Lower lobe of right lung (tissue), 2 donors: ENCODE measurements at places on chromosomes 2 and 18.
A peak's percentile ranks its signal among the peaks of the same experiment; 100 is the strongest.

- DNase-seq: no peak
Observed at GRCh38 chr2:38260972-38261371, 116.1 kb downstream of the ATL2 start.

DNA sequence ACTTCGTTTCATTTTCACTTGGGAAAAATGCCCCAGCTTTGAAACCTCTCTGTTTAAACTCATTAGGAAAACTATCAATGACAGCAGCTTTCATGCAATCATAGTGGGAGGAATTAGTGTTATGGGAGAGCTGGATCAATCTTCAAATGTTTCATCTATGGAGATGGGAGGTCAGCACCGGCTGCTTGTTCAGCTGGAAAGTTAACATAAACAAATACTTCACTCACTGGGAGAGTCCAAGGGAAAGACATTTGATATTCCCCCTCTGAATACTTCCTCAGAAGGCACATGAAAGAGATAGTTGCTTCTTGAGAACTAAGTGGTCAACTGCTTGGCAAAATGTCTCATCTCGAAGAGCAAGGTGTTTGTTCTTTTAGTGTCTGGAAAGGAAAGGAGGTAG, 7.3 kb downstream of the LYPD1 start:
- DNase-seq: no peak

DNA sequence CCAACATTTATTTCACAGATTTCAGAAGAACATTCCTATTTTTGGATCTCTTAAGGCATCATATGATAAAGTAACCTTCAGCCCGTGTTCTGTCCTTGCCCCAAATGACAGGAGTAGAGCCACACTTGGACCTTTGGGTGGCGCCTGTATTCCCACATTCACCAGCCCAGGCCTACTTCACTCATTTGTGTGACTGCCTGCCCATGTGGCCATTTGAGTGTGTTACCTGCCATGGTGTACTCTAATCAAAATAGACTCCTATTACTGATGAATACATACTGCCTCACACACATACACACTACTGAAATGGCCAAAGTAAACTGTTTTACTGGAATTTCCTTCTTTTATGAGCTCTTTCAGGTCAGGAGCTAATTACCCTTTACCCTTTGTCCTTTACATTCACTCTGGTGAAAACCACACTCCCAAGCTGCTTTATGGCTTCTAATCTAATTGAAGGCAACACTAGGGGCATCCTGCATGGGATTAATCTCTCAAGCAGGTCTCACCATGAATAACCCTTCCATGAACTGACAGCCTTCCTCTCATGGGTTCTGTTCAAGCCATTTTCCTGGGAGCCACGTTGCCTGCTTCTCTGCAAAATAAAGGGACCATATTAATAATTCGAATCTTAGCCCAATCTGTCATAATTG, 271.0 kb upstream of the GALNT5 start:
- DNase-seq: no peak

DNA sequence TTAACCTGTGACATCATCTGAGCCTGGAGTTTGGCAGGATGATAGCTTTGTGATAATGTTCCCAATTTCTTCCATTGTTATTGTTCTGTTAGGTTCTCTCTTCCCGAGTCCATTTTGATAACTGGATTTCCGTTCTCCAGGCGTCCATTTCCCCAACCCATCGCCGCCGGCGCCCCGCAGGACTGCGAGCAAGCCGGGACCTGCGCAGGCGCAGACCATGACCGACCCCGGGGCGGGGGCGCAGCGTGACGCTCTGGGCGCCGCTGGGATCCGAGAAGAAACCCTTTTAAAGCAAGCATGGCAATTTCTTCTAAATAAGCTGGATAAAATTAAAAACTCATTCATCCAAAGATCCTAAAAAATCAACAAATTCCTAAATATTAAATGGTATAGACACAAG, at the start of gene SLC25A52:
SLC25A52 (minus strand) TSS at position 186 of the 400 bp plus-strand sequence. CDS start 219 bp downstream, outside the sequence.
- no peak for DNase-seq

DNA sequence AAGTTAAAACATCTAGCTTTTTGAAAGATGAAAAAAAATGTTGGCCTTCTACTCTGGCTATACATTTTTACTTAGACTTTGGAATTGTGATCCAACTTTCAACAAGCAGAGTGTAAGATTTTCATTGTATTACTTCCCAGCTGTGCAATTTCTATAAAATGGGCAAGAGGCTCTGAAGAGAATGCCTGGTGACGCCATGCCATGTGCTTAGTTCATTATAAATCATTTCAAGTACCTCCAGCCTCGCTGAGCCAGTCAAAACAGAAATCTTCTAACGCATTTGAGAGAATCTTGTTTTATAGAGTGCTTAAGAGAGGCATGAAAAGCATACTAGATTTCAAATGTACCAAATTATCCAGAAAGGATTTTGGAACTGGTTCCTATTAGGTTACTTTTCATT, 10.1 kb upstream of the STK17B start:
- DNase-seq: no peak

DNA sequence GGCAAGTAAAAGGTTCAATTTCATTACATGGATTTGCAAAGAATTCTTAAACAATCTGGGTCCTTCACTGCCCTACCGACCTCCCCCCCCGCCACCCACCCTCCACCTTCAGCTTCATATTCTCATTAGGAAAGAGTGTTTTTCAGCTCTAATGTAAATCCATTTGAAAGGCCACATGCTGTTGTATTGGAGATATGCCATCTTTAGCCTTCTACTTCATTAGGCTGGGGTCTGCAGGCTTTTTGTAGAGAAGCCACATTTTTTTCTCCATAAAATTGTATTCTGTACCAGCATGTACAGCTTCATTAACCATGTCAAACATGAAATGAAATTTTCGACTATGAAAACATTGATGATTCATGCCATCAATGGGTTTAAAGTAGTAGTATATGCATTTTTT, 42.8 kb upstream of the THUMPD2 start:
- DNase-seq: no peak

- DNase-seq: no peak
Observed at GRCh38 chr18:57035590-57035989, 111.3 kb upstream of the BOD1L2 start.

GRCh38 chr2:206011795-206012194, 74.2 kb downstream of the INO80D start:
- no peak for DNase-seq

DNA sequence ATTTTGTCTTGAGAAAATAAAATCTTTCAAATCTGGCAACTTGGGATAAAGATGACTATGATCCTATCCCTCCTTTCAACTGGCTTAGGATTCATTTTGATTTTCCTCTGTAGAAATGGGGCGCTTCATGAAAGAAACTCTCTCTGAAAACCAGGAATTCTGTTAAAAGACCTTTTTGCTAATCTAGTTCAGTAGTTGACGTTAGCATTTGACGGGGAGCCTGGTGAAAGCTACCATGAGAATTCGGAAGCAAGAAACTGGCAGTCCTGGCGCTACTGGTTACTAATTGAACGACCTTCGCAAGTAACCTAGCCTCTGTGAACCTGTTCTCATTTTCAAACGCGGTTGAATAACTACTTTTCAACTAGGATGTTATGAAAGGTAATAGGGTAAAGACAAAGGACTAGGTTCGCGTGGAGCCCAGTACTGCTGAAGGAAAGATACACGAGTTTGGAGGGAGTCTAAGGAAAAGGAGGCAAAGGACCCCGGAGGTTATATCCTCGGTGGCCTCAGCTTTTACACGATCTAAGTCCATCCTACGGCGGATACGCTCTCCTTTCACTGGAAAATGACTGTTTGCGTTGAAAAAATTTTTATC, 604 bp upstream of the STK11IP start:
- DNase-seq: no peak

DNA sequence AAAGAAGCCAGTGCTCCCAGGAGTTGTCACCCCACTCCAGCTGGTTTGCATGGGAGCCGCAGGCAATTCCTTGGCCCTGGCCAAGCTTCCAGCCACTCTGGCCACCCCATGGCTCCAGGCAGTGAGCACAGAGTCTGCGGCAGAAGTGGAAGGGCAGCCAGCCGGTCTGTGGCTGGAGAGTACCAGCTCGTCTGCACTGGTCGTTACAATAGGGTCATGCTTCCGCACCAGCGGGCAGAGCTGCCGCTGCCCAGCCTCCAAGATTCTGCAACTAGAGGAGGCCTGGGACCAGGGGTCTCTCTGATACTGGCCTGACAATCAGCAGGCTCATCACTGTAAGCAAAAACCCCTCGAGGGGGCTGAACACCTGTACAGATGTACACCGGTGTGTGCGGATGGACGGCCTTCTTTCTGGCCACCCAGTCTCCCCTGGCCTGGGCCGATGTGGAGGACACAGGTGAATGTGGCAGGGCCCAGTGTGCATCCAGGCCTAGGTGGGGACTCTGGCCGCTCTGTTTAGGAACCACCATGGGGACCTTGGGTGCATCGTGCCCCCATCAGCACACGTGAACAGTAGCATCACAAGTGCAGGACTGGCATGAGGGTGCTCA, 51.9 kb upstream of the ODC1 start:
- no peak for DNase-seq

- no peak for DNase-seq
Observed at GRCh38 chr18:44851856-44852621, 171.4 kb downstream of the SETBP1 start.

- peak; percentile 64 for DNase-seq
Observed at GRCh38 chr2:117523267-117523666, 291.2 kb upstream of the DDX18 start.

- DNase-seq: no peak
Observed at GRCh38 chr2:102599486-102599885, 19.9 kb upstream of the SLC9A2 start.

DNA sequence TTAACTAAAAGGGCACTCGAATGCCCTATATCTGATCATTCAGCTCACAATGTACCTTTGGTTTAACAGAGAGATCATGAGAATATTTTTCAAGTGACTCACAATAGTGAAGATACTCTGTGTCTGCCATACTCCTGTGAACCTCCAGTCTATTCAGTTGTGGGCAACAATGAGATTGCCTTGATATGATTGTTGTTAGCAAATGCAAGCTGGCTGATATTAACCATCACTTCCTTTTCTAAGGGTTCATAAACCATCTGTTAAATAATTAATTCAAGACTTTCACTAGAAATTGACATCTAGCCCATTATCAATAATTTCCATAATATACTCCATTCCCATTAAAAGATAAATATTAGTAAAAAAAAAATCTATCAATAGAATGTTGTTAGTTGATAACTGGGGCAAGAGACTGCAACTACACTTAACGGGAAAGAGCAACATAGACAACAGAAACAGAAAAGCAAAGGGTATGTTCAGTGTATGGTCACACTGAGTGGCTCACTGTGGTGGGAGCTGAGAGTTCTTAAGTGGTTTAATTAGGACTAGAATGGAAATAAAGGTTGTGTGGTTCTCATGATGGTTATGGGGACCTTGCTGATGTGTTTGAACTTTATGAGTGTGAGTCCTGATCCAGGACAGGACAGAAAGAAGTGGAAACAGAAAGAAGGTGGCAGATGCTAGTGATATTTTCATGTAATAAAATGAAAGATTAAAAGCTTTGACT, 11.9 kb downstream of the IL18RAP start:
- DNase-seq: no peak

DNA sequence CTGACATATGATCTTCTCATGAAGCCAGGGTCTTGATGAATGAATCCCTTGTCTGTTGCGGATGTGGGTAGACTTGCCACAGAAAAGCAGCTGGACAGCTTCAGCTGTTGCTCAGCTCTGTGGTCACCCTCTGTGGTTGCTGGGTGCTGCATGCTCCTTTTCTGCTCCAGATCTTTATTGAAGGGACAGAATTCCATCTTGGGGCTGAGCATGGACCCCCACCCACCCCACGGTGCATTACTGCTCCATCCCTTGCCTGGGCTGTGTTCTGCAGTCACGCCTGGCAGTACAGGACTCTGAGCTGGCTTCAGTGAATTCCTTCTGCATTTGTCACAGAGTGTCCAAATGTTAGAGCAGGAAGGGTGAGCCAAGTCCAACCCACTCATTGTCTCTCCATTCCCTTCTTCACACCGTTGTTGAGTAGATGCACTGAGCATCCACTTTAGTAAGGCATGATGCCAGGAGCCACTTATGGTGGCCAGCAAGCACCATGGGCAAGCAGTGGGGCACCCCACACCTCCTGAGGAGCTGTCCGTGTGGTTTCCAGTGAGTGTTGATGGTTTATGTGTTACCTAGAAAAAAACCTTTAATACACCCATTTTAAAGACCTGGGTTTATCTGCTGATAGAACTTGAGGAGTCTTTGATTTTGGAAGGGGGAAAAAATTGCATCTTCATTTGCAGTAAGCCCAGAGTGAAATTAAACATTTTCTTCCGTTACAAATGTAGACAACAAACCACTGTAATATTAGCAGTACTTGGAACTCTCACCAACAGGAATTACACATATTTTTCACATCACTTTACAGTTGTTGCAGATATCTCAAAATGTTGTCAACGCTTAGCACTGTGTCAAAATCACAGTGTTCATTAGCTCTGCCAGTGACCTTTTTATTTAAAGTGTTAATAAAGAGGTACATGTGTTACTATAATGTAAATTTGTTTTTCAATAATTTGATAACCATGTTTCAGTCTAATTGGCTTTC, 14.7 kb upstream of the ITGB6 start:
- DNase-seq: peak; percentile 54

DNA sequence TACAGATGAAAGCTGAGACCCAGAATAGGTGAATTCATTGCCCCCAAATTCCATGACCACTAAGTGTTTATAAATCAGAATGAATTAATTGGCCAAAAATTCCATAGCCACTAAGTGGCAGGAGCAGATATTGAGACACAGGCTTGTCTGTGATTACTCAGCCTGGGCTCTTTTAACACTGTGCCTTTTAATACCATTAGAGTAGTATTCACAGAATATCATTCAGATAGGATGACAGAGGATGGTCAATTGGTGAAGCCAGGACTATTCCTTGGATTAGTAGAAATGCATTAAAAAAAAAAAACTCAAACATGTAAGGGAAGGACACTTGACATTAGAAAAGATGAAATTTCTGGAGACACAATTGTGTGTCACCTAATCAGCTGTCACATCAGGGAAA, 698.6 kb downstream of the DCC start:
- DNase-seq: no peak

DNA sequence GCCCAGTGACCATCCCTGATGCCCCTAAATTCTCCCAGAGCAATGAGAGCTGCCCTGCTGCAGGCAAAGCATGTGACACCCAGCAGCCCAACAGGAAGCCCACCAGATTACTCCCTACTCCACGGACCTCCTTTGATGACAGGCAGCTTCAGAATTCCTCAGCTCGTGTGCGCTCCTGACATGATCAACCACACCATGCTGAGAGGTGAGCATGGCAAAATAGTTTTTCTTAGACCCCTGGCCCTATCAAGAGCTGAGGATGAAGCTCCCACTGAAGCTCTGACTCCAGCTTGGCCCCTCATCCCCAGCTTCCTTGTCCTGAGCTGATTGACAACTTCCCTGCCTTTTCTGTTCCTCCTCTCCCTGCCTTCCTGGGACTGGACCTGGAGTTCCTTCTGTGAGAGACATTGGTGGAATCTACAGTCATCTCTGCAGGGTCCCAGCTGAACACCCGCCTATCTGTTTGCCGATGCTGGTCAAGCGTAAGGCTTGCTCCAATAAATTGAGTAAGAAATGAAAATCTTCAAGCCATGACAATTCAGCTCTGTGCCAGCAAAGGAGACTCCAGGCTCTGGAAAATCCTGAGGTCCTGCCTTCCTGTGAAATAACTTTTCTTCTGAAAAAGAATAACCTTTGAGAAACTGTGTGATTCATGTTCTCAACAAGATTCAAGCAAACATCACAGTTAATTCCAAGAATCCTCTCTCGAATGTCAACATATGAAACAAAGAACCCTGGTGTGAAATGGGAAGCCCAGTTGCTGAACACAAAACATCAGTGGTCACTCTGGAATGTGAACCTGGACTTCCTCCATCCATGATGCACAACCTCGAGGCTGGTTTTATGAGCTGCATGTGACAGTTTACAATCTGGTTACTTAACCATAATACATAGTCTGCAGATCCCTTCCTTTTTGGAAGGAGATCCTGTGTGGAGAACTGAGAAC, 201.1 kb downstream of the SPP2 start:
- no peak for DNase-seq
